ENCODE measurements at places on chromosomes 3 and 15. TPM values are rescaled to one million over a fixed set of nuclear protein-coding genes. Genes with fewer than 3 reads are reported as not detected.

The CDCP1 gene
- 0.56 TPM for total RNA-seq

The GOLGA6L2 gene
- total RNA-seq: not detected

DNA sequence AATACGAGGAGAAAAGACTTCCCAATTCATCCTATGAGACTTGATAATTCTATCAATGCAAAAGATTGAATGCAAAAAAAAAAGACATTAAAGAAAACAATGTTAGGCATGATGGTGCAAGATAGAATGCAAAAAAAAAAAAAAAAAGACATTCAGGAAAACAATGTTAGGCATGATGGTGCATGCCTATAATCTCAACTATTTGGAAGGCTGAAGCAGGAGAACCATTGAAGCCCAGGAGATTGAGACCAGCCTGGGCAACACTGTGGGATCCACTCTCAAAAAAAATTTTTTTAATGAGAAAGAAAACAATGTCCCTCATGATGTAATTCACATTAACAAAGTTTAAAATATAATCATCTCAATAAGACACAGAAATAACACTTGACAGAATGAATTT lies 75.9 kb downstream of the MYO9A start:
- no peaks in the 10 kb centered on the region for H3K4me1 ChIP-seq
- DNase-seq: no peak
- no peak overlapping the region for H3K27ac ChIP-seq
- H3K36me3 ChIP-seq: peaks cover 2% of the 10 kb centered on the region
- no peak overlapping the region for H3K4me3 ChIP-seq

- H3K4me1 ChIP-seq: no peaks in the 10 kb centered on the region
- DNase-seq: peak; percentile 17
- H3K4me3 ChIP-seq: no peak overlapping the region
- no peak overlapping the region for H3K27ac ChIP-seq
Measured at GRCh38 chr3:195240171-195240701, 30.7 kb downstream of the XXYLT1 start.

The IMPDH2 gene
- 128 TPM for total RNA-seq

DNA sequence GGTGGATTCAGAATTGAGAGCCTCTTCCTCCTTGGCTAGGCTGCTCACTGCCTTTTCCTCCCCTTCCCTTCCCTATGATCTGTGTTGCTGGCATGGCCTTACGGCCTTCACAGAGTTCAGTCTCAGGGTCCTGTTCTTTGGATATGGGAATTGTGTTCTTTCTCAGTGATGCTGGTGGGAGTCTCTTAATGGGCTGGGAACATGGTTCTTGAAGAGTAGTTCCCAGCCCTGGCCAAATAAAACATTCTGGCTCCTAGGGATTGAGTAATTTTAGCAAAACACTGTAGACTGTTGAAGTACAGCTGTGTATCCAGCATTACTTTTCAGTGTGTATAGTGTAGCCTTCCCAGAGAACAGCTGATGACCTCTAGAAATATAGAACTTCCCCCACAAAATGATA lies 22.6 kb upstream of the FILIP1L start:
- no peaks in the 10 kb centered on the region for H3K4me1 ChIP-seq
- H3K27me3 ChIP-seq: no peaks in the 10 kb centered on the region
- H3K4me3 ChIP-seq: no peak overlapping the region
- H3K36me3 ChIP-seq: no peaks in the 10 kb centered on the region
- H3K27ac ChIP-seq: no peak overlapping the region

GRCh38 chr3:133301731-133302130 lies 98.1 kb upstream of the BFSP2 start:
- H3K27ac ChIP-seq: peak overlapping the region; percentile 53
- no peaks in the 10 kb centered on the region for H3K27me3 ChIP-seq
- H3K4me3 ChIP-seq: no peak overlapping the region
- peaks cover 30% of the 10 kb centered on the region for H3K4me1 ChIP-seq
- H3K36me3 ChIP-seq: no peaks in the 10 kb centered on the region
- no peak for DNase-seq

The PGBD4 gene
- total RNA-seq: 1.5 TPM

DNA sequence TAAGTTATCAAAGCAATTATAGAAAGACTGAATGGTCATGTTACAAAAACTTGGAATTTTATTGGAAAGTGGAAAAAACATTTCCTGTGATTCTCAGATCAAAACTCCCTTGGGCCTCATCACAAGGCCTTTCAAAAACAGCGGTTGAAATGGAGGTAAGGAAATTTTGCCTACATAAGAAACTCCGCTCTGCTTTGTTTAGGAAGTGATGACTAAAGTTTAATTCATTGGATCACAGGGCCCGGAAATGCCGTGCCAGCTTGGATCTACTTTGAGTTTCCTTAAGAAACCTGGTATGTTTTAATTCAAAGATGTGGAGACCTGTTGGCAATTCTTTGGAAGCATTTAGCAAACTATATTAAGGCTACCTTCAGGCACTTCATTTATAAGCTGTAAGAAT lies 143.9 kb upstream of the MME start:
- H3K4me1 ChIP-seq: no peaks in the 10 kb centered on the region
- H3K27ac ChIP-seq: no peak overlapping the region
- H3K4me3 ChIP-seq: no peak overlapping the region
- DNase-seq: no peak

- H3K27me3 ChIP-seq: no peaks in the 10 kb centered on the region
- H3K4me3 ChIP-seq: no peak overlapping the region
- no peak for DNase-seq
- no peaks in the 10 kb centered on the region for H3K36me3 ChIP-seq
Measured at GRCh38 chr3:54661151-54661550, 266.7 kb downstream of the LRTM1 start.

DNA sequence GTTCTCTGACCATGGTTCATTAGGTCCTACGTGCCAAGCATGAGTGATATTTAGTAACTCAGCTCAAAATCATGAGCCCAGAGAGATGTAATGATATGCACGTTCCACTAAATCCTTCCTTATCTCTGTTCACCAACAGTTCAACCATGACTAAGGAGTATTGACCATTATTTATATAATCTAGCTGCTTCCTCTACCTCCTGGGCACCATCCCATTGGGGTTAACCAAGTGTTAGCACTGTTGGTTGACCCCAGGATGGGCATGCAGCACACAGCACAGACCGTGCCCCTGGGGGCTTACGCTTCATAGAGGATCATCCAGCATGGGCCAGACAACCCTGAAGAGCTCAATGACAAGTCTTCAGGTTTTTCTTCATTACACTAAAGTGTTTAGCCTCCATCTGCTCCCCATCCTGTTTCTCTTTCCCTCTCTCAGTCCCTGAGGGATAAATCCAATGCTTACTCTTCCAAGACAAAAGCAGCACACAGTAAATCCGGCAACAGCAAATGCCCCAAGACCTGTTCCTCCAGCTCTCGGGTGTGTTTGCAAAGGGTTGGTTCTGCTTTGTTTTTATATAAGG lies 10.4 kb downstream of the FAM174B start:
- no peaks in the 10 kb centered on the region for H3K4me1 ChIP-seq
- H3K27ac ChIP-seq: no peak overlapping the region
- H3K4me3 ChIP-seq: no peak overlapping the region
- DNase-seq: no peak

Measured in SJSA1 (cell line).